ENCODE measurements at places on chromosomes 16 and 17. TPM values are rescaled to one million over a fixed set of nuclear protein-coding genes. Genes with fewer than 3 reads are reported as not detected.

DNA sequence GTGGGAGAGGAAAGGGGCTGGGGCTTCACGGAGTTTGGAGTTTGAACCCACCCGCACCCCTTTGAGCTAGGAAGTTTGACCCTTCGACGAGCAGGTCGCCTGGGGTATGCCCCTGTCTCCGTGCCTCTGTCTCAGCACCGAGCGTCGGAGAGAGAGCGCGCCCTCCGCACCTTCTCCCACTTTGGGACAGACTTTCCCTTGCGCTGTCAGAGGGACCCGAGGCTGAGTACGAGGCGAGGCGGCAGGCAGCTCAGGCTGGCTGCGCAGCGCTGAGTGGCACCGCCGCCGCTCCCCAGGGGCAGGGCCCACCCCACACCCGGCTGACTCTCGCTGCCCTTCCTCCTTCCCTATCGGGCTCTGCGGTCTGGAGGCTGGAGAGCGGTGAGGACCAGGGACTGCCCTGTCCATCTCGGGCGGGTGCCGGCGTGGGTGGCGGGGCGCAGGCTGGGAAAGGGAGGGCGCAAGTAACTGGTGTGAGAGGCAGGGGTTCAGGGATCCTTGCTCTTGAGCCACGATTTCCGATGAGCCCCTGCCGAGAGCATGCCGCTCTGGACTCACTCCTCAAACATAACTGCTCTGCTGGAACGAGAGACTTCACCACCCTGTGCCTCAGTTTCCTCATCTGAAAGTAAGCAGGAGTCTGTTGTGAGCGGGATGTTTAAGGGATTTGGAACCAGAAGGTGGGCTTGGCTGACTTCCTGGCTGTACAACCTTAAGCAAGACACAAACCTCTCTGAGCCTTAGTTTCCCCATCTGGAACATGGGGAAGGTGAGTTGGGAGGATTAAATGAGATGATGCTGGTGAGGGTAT is 981 bp downstream of the BEAN1 start:
- H3K36me3 ChIP-seq: no peaks in the 10 kb centered on the region
- peaks cover 4% of the 10 kb centered on the region for H3K4me1 ChIP-seq
- DNase-seq: peak; percentile 12

DNA sequence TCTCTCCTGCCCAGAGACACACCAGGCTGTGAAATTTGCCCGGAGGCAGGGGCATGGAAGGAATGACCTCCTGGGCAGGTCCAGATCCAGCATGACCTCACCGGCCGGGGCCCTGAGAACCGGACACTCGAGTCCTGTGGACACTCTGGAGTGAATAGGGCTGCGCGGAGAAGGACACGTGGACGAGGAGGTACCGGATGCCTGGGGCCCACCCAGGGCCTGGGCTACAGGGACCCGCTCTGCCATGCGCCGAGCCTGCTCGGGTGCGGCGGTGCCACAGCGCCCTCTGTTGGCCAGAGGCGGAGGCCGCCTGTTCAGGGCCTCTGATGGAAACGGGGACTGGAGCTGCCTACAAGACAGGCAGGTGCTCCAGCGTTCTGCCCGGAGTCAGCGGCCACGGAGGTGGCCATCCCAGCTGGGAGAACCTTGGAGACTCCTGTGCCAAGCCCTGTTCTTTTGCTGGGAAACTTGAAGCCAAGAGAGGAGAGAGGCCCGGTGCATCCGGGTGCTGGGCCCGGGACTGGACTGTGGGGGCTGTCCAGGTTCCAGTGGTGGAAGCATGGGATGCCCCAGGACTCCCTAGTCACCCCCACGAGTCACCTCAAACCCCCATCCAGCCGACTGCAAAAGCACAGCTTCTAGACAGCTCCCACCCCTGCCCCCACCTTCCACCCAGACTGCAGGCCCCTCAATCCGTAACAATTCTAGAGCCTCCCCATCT is 19.3 kb upstream of the NXPH3 start:
- no peaks in the 10 kb centered on the region for H3K4me1 ChIP-seq
- H3K27ac ChIP-seq: no peak overlapping the region
- no peaks in the 10 kb centered on the region for H3K36me3 ChIP-seq
- peak; percentile 64 for DNase-seq
- no peak overlapping the region for H3K4me3 ChIP-seq

DNA sequence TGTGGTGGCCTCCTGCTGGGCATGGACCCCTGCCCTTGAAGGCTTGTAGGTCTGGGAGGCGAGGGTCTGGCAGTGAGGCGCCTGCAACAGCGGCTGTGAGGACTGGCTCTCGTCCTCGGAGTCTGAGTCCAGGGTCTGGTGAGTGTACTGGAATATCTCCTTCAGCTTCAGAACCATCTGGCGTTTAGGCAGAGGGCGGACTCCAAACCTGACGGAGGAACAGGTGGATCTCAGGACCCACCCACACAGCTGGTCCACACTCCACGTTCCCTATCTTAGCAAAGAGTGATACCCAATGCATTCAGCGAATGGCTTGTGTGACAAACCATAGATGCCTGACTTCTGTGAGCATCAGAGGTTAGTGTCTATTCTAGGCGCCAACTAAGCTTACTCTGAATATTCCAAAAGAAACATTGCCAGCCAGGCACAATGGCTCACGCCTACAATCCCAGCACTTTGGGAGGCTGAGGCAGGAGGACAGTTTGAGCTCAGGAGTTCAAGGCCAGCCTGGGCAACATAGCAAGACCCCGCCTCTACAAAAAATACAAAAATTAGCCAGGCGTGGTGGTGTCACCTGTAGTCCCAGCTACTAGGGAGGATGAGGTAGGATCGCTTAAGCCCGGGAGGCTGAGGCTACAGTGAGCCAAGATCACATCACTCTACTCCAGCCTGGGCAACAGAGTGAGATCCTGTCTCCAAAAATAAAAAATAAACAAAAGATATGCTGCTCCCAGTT is 6.3 kb upstream of the NLRC3 start:
- DNase-seq: no peak
- H3K4me1 ChIP-seq: no peaks in the 10 kb centered on the region

- peak overlapping the region; percentile 91 for H3K27ac ChIP-seq
- H3K36me3 ChIP-seq: peaks cover 28% of the 10 kb centered on the region
- H3K4me3 ChIP-seq: peak overlapping the region; percentile 85
- peaks cover 21% of the 10 kb centered on the region for H3K4me1 ChIP-seq
Measured at GRCh38 chr16:20740901-20741521, 607 bp downstream of the THUMPD1 start.

DNA sequence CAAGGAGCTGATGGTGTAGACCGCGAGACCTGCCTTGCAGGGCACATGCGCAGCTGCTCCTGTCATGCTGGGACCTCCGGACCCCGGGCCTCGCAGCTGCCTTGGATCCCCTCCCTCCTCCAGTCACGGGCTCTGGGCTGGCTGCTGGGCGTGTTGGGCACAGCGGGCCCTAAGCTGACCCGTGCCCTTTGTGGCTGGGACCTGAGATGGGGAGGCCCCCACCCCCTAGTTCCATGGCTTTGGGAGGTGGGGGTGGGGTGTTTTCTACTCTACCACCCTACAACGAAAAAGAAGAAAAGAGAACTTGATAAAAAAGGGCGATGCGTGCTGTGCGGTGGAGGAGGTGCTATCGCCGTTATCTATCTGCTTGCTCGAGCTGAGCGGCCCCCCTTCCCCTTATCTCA is 14.5 kb downstream of the ZFPM1 start:
- DNase-seq: no peak
- H3K27me3 ChIP-seq: no peaks in the 10 kb centered on the region
- H3K4me1 ChIP-seq: peaks cover 4% of the 10 kb centered on the region

The CEP20 gene
- 46.0 TPM for total RNA-seq

The PABPN1L gene
- 0.23 TPM for total RNA-seq

The TNFRSF17 gene
- total RNA-seq: not detected

The OMG gene
- total RNA-seq: not detected

The KCNH6 gene
- total RNA-seq: not detected

The SPATA22 gene
- total RNA-seq: 1.4 TPM

Data from adrenal gland (tissue), 19 donors.